ENCODE measurements at places on chromosomes 5 and 9.

DNA sequence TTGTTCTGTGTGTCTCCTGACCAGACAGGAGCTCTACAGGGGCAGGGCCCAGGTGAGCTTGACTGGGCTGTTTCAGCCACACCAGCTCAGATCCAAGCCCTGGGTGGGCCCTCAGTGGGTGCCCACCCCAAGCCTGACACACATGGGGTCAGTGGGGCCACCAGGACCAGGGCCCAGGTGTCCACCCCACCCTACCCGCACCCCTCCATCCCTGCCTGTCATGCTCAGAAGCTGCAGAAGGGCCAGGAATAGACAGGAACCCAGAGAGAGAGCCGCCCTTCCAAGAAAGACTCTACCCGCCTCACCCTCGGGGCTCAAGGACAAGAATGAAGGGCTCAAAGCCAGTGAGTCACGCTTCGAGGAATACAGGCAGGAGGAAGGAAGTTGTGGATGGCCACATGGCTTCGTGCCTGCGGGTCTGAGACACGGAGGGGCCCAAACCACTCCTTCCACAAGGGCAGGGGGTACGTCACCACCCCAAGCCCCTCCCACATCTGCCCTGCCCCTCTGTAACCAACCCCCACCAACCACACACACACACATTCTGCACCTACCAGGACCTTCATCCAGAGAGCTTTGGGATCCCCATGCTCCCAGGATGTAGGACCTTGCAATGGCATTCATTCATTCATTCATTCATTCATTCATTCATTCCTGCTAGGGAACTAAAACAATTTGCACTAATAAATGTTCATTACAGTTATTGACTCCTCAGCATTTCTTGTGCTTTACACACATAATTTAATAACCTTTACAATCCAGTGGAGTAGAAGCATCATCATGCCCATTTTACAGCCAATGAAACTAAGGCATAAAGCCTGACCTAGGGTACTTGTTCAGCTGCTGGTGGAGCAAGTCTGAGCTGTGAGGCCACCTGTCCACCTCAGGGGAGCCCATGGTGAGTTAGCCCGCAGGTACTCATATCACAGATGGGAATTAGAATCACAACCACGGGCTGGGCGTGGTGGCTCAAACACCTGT, 55.9 kb upstream of the STXBP1 start:
- DNase-seq = no peak

DNA sequence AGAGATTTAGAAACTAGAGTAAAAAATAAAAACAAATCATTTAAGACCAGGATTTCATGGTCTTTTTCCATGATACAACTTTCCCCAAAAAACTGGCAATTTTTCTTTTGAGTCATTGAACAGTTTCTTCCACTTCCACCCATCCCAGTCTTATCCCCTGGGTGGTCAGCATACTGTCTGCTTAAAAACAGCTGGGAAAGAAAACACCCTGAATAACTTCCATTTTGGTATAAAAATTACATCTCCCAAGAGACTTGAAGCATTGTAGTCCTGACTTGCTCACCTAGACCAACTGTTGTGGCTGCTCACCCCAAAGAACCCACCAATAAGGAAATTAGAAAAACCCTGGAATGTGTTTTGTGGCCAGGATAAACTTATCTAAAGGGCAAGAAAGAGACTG, 731.3 kb downstream of the NR2F1-AS1 start:
- no peak for DNase-seq

- DNase-seq = peak; percentile 1
Measured at GRCh38 chr5:101678481-101679193, 617.4 kb downstream of the SLCO4C1 start.

GRCh38 chr9:98931600-98932389, 11.9 kb upstream of the COL15A1 start:
- DNase-seq = no peak

DNA sequence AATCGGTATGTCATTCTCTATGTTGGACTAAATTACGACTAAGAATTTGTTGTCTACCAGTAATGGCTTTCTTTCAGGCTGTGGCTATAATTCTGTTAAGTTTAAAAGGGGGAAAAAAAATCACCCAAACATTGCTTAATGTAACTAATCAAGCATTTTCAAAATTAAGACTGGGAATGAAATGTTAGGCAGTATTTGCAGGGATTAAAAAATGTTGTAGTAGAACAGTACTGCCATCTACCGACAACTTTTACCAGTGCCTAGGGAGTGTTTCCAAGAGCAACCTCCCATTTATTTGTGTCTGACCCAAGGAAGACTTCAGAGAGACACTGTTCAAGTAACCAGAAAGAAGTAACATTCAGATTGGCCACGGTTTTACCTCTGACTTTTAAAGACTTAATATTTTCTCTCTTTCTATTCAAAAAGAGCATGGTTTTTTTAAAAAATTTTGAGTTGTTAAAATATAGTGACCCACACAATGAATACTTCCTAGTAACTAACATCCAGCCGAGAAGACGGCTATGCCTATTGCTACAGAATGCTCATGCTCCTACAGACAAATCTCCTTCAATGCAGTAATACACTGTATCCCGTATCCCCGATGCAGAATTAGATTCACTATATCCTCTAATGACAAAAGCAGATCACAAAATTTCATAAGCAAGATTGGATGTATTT, 92.4 kb downstream of the ARL15 start:
- DNase-seq = peak; percentile 51

DNA sequence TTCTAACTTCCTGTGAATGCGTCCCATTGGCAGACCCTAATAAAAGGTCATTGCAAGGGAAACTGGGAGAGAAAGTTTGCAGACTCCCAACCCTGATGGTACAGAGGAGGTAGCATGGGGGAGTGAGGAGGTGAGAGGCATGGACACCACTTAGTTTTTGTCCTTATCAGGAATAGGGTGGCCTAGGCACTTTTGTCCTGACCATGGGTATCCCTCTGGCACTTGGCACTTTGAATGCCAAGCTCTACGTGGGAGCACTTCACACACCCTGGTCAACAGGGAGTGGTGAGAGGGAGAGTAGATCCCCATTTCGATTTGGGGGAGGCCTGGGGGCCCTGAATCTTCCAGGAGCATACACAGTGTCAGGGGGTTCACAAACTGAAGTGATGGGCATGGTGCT, 75.6 kb upstream of the SH3PXD2B start:
- DNase-seq = no peak

GRCh38 chr5:82314964-82315758, 37.0 kb upstream of the RPS23 start:
- DNase-seq = no peak

- DNase-seq = no peak
Measured at GRCh38 chr5:133670336-133670735, 58.0 kb upstream of the FSTL4 start.

DNA sequence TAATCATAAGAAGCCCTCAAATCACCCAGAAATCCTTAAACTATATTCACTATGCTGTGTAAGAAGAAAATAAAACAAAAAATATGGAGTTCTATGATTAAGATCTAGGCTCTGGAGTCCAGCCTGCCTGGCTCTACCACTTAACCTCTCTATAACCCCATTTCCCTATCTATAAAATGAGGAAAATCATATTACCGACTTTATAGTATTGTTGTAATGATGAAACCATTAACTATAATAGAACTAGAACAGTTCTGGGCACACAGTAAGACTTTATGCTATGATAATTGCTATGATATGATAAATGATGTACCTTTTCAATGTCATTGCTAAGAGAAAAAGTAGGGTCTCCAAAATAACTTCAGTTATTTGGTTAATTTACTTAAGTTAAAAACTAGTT, 40.3 kb downstream of the MPDZ start:
- no peak for DNase-seq

DNA sequence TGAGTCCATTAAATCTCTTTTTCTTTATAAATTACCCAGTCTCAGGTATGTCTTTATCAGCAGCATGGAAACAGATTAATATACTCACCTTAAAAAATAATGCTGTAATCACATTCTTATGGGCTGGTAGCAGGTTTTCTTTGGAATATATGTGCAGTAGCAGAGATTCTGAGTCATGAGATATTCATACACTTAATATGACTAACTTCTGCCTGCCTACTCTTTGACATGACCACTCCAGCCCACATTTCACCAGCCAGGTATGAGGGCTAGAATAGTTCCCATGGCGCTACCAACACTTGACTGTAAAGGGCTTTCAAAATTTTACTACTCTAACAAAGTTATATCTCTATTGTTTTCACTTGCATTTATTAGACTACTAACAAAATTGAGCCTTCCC, 74.1 kb upstream of the GHR start:
- no peak for DNase-seq

GRCh38 chr5:33367416-33367815, 73.3 kb upstream of the TARS1 start:
- no peak for DNase-seq

Data from NCI-H187 treated with DMSO at 0.1 percent for 48 hours (cell line).